ENCODE measurements at places on chromosomes 1 and 21. TPM values are rescaled to one million over a fixed set of nuclear protein-coding genes. Genes with fewer than 3 reads are reported as not detected.
A peak's percentile ranks its signal among the peaks of the same experiment; 100 is the strongest.

- DNase-seq = no peak
These were observed 47.0 kb upstream of the EFHD2 start for GRCh38 chr1:15362737-15363128.

DNA sequence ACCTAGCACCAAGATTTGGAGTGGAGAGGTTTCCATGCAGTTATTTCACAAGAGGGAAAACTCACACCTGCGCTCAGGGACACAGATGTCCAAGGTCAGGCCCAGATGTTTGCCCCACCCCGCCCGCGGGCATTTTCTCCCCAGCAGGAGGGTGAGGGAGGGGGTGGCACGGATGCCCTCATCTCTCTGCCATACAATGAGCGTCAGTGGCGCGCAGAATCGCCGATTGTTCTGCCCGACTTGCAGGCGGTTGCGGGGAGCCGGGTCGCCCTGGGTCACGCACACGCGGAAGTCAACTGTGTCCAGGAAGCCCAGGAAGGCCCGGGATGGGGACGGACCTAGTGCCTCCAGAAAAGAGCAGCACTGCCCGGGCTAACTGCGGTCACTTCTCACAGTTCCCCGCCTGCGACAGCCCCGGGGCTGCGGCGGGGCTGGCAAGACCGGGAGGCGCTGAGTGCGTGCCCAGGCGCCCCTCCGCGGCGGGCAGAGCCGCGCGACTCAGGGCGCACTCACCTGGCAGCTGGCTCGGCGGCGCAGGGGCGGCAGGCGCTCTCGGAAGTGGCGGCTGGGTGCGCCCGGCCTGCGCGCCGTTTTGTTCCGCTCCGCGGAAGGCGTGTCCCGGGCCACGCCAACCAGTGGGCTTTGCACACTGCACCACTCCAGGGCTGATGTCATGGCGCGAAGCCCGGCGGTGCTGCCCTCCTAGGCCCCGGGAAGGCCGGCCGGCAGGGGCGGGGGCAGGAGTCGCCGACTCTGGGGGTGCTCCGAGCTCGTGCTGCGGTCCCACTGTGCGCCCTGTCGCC is at the start of gene CSRP1:
TSS of gene CSRP1 (minus strand) at position 567 of the 803 bp plus-strand sequence. CDS start 10,820 bp downstream, outside the sequence.
- DNase-seq = peak; percentile 89

GRCh38 chr1:162861625-162862024 is 650 bp upstream of the CCDC190 start:
- DNase-seq = no peak

DNA sequence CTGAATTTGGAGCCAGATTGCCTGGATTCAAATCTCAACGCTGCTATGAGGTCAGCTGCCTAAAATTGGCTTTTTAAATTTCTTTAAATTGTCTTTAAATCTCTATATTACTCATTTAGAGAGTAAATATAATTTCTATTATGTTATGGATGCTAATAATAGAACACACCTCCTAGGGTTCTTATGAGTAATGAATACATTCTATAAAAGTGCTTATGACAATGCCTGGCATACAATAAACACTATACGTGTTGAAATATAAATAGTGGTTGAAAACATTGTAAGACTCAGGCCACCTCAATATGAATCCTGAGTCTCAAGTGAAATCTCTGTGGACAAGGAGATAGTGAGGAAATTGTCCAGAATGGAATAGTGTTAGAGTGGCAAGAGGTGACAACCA is 31.0 kb upstream of the PHGDH start:
- DNase-seq = no peak

DNA sequence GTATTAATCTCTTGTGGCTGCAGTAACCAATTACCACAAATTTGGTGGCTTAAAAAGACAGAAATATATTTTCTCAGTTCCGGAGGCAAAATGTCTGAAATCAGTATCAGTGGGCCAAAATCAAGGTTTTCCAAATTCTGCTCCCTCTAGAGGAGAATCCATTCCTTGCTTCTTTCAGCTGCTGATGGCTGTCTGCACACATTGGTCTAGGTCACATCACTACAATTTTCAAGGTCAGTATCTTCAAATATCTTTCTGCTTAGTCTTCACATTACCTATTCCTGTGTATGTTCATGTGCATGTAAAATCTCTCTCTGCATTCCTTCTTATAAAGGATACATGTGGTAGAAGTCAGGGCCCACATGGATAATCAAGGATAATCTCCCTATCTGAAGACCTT is 999.4 kb downstream of the KCNT2 start:
- no peak for DNase-seq

GRCh38 chr21:46295996-46296752 is 10.0 kb downstream of the YBEY start:
- peak; percentile 84 for DNase-seq

GRCh38 chr21:32132881-32133280 is 146.0 kb downstream of the MIS18A start:
- DNase-seq = no peak

GRCh38 chr1:234515411-234515810 is 36.4 kb upstream of the TARBP1 start:
- no peak for DNase-seq

DNA sequence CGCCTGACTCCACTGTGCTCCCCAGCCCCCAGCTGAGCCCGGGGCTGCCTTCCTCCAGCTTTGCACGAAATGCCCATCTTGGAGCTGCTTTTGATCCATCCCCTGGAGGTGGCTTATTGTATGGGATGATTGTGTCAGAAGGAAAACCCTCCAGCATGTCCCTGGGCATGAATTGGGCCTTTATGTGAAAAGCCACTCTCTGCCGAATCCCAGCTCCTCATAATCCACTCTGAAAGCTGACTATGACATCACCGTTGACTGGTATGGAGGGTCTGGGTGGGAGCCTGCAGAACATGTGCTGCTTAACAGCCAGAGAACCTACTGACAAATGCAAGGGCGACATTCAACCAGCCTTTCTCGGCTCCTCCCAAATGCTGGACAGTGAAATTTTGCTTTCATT is 74.6 kb downstream of the NENF start:
- DNase-seq = no peak

DNA sequence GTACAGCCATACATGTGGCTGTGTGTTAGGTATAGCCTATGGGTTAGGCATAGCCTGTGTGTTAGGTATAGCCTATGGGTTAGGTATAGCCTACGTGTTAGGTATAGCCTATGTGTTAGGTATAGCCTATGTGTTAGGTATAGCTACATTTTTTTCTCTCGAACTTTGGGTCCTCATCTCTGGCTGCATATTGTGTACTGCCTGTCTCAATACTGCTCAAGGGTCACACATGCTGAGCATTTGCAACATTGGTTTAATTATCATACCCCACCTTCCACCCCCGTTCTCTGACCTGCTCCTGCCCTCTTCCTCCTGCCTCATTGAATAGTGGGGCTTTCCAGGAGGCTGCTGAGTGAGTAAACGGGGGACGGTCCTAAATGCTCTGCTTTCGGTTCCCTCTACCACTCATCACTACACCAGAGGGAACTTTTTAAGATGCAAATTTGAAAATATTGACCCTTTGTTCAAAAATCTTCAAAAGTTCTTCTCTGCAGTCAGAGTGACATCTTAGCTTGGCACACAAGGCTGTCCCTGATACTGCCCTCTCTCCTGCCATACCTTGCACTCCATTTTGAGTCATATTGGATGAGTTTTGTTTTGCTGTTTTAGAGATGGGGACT is 17.8 kb downstream of the OR2B11 start:
- no peak for DNase-seq

- DNase-seq = no peak
These were observed 50.2 kb upstream of the IVNS1ABP start for GRCh38 chr1:185367218-185367617.

GRCh38 chr1:37303884-37304574 is 170.4 kb upstream of the ZC3H12A start:
- no peak for DNase-seq

DNA sequence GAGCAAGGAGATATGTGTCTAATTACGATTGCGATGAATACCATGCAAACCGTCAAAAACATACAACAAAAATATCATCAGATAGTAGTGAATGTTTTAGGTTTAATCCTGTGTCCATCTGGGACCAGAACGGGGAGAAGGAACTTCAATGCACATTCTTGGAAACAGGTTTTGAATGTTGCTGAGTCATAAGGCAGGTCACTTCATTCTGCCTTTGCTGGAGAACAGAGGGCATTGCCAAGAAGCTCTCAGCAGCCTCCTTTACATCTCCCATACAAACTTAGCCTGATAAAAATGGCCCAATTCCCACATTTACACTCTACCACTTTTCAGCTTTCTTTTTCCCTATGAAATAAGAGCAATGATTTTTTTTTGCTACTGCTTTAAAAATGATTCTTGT is 78.0 kb upstream of the KCNJ6 start:
- no peak for DNase-seq

GRCh38 chr1:34864759-34865158 is 5.2 kb upstream of the SMIM12 start:
- DNase-seq = no peak

- no peak for DNase-seq
These were observed 31.5 kb upstream of the GNPAT start for GRCh38 chr1:231209531-231209930.

GRCh38 chr21:44836666-44837471 is 19.0 kb upstream of the SUMO3 start:
- DNase-seq = no peak

GRCh38 chr1:113452921-113453770 is 62.8 kb downstream of the MAGI3 start:
- peak; percentile 19 for DNase-seq

DNA sequence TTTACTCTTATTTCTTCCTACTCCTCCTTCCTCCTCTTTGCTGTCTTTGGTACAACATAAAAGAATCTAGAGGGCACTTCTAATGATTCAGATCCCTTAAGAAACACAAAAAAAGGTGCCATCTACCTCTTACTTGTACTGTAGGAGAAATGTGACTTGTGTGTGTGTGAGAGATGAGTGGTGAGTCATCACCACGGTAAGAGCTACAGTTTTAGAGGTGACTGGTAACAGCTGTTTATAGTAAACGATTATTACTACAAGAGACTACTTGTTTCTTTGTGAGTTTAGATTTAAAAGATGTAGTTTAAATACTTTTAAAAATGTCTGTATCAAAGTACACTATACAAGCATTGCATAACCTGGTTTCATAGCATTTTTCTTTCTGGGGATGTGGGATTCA is 40.4 kb downstream of the SLC35D1 start:
- DNase-seq = peak; percentile 11

- no peak for DNase-seq
These were observed 10.9 kb downstream of the LHX9 start for GRCh38 chr1:197927908-197928665.

DNA sequence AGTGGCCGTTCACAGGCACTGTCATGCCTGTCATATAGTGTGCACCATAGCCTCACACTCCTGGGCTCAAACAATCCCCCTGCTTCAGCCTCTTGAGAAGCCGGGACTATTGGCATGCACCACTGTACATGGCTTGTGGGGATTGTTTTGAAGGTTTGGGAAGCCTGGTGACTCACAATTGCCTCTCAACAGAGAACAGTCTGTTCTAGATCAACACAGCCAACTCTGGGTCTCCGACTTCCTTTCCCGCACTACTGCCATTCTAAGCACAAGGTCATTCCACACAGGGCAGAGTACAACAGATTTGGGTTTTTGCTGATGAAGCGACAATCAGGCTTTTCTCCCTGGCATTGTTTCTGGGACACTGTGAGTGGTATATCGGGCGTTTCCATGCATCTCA is 15.5 kb upstream of the AHCTF1 start:
- no peak for DNase-seq

- DNase-seq = peak; percentile 10
These were observed 874.4 kb downstream of the KCNT2 start for GRCh38 chr1:195733826-195734225.

DNA sequence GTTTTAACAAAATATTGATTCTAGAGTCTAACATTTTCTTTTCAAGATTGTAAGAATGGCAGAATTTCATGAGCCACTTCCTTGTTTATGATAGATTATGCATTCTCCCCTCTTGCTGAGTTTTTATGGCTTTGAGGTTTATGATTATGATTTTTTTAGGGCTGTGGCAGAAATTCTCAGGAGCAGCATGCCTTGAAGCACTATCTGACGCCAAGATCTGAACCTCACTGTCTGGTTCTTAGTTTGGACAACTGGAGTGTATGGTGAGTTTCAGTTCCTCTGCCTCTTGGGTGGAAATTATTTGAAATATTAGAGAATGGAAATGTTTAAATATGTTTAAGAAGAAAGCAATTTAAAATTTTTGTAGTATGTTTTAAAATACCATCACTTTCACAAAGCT is 10.2 kb downstream of the USP16 start:
- no peak for DNase-seq

DNA sequence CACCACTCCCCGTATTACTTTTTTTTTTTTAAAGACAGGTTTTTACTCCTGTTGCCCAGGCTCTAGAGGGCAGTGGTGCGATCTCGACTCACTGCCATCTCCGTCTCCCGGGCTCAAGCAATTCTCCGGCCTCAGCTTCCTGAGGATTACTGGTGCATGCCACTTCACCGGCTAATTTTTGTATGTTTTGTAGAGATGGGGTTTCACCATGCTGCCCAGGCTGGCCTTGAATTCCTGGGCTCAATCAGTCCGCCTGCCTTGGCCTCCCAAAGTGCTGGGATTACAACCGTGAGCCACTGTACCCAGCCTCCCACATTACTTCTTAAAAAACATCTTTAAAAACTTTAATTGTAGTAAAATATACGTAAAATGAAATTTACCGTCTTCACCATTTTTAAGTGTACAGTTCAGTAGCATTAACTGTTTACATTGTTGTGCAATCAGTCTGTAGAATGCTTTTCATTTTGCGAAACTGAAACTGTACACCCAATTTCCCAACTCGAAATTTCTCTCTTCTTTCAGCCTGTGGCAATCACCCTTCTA is 77.0 kb downstream of the ZMYM4 start:
- DNase-seq = no peak

DNA sequence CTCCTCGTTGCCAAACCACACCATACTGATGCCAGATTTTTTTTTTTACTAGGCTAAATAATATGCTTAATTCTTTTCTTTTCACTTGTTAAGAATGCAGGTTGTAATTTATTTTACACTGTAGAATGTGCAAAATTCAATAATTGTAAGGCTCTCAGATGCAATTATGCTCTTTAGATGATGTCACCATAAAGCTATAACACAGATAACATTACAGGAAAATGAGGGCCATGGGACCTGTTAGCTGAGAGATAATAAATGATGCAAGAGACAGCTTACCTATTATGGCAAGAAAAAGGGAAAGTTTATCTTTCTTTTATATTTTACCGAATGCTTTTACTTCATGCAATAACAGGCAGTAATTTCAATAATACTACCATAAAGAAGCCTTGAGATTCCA is 35.4 kb downstream of the CHRM3 start:
- no peak for DNase-seq

TCEANC2 gene
- total RNA-seq = 11.2 TPM

TNNT2 gene
- not detected for total RNA-seq

KCNE2 gene
- not detected for total RNA-seq

CGN gene
- 1.9 TPM for total RNA-seq

NOS1AP gene
- total RNA-seq = 0.18 TPM

RGS8 gene
- not detected for total RNA-seq

ZBTB37 gene
- total RNA-seq = 7.9 TPM

FMO4 gene
- total RNA-seq = 1.6 TPM

RNU1-3 gene
- 1,043 TPM for total RNA-seq

NBPF20 gene
- 0.69 TPM for total RNA-seq

EDARADD gene
- total RNA-seq = 3.0 TPM

TAL1 gene
- not detected for total RNA-seq

MCOLN3 gene
- total RNA-seq = 0.25 TPM

COL24A1 gene
- not detected for total RNA-seq

All from activated CD8-positive, alpha-beta T cell treated with anti-CD3 and anti-CD28 coated beads for 36 hours (primary cell).